Fibroblast of upper back skin (primary cell): ENCODE measurements at places on chromosomes 3 and 15.
A peak's percentile ranks its signal among the peaks of the same experiment; 100 is the strongest.

DNA sequence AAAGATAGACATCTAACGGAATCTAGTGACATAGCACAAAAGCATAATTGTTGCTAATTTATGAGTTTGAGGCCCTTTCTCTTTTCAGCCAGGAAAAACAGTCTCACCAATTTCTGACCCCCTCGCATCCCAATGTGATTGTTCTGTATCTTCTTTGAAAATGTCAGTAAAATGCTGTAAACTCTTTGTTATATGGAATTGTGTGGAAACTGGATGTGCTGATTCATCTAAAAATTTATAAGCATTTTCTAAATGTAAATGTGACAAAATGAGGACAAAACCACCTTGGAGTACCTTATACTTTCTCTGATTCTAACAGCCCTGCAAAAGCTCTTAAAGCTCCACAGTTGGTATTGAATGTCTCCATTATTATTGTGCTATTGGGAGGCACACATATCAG lies 70.9 kb upstream of the MME start:
- DNase-seq: no peak

DNA sequence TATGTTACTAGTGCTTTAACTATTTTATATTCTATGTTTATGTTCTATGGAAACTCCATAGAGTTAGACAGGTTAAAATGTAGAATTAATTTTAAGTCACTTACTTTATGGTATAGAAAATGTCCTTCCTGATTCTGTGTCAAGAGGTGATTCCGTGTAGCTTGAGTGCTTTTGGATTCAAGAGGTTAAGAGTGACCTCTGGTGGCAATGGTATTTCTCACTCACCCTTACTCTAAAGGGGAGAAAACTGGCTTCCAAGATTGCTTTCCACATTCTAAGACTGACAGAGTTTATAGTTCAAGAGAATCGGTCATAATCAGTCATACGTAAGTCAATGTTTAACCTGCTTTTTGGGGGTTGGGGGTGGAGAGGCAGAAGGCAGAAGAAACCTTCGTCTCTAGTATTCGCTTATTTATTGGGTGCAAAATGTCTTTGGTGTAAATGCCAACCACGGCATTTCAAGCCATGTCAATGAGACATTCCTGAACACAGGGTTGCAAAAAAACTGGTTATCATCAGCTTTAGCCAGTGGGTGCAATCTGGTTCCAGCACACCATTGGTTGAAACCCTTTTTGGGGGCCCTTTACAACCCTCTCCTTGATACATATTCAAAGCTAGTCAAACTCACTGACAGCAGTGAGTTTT lies 92.0 kb upstream of the VGLL3 start:
- DNase-seq: peak; percentile 76

GRCh38 chr3:115862099-115862498 lies 238.8 kb downstream of the GAP43 start:
- DNase-seq: no peak

DNA sequence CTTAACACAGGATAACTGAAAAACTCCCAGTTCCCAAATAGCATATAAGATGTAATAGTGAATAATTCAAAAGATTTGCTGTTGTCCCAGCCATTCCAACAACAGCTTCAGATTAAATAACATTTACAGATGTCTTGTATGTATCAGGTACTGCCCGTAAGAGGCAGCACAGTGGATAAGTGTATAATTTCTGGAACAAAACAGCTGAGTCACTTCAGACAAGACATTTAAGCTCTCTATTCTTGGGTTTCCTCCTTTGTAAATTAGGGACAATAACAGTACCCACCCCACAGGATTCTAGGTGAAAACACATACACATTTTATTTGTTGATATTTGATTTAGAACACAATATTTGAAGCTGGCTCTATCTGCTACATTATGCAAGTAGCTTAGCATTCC lies 2.6 kb upstream of the WWTR1 start:
- DNase-seq: no peak

GRCh38 chr3:101573449-101574387 lies at the start of gene PCNP:
Gene PCNP (plus strand): TSS chr3:101574180. CDS start chr3:101574216, 36 bp downstream.
- DNase-seq: peak; percentile 99

DNA sequence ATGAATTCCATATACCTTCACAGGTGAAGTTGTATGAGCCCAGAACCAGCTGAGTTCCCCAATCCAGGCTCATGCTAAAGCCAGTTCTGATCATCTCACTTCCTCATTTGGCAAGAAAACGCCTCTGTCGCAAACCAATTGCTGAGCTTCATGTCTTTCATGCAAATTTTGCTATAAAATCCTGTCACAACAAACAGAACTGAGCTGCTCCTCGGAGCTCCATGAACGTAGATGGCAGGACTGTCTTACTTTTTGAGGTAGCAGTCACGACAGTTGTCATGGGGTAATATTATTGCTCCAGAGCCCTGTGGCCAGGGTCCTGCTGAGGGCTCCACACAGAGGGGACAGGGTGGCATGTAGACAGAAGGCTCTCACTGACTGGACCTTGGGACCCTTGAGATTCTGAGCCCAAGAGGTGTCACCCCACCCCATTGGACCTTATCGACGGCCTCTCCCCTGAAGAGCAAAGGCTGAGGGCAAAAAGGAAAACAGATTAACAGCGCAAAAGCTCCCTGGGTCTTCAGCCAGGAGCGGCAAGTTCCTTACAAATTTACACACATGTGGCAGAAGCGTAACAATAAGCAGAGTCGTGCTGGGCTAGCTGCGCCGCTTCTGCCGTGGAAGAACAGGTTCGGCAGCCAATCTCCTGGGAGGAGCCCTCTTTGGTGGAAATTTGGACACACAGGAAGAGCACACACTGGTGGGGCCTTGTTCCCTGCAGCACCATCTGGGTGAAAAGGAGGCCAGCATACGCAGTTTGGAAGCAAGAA lies 249.2 kb downstream of the OPA1 start:
- no peak for DNase-seq

- DNase-seq: peak; percentile 74
Measured at GRCh38 chr15:82139823-82140268, 94.0 kb upstream of the MEX3B start.

DNA sequence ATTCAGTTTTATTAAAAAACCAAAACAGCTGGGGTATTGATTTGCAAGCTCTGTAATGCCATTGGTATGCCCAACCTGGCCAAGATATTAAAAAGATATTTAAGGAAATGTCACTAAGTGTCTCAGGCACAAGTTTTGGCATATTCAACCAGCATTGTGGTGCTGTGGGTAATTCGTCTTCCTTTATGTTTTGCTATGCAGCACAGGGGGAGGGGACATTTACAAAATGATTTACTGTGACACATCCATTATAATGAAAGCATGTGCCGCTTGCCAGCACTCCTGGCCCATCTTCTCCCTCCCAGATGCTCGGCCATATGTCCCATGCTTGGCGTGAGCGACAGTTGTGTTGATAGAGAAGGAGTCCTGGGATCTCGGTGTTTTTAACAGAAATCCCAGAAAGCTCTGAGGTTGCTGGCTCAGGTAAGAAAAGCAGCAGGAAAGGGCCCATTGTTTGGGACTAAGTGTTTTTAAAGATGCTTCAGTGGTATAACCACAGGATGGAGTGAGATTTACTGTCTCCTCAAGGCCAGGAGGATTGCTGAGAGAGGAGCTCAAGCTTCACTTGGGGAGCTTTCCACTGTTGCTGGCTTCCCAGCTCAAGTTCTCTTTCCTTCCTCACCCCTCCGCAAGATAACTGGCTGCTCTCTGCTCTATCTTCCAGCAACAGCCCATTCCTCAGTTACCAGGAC lies 158.2 kb upstream of the TSC22D2 start:
- DNase-seq: peak; percentile 87

DNA sequence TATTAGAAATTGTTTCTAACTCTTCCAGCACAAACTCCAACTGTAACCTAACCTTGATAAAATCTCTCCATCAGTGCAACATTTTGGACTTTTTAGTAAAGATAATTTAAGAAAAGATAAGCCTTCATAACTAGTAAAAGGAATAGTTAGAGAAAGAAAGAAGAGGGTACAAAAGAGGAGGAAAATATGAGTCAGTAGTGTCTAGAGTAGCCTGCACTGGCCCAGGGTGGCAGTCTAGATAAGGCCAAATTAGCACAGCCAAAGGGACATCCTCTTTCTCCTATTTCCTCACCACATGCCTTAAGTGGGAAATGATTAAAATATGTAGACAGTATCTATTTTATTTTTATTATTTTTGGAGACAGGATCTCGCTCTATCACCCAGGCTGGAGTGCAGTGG lies 3.7 kb downstream of the PROS1 start:
- DNase-seq: no peak

DNA sequence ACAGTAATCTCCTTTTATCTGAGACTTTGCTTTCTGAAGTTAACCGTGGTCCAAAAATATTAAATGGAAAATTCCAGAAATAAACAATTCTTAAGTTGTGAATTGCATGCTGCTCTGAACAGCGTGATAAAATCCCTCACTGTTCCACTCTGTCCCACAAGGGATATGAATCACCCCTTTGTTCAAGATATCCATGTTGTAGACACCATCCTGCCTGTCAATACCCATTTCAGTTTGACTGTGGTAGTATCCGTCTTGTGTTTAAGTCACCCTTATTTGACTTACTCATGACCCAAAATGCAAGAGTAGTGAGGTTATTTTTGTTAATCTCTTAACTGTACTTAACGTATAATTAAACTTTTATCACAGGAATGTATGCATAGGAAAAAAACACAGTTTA lies 435.0 kb downstream of the SHQ1 start:
- peak; percentile 20 for DNase-seq
